ENCODE measurements at places on chromosomes 11 and 22.

DNA sequence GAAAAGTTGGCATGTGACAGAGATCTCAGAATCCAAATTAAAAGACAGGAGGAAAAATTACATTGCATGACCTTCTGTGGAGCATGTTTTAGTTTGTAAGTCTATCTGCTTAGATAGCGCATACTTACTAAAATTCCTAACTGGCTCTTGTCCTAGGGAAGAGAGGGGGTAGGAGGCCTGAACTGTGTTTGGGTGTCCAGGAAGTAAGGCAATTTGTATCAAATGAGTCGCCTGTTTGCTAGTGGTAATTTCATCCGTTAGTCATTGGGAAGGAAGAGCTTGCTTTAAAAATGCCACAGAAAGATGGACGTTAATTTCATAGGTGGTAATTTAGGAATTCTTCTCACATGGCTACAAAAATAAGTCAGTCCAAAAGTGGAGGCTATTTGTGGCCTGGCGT is 18.5 kb downstream of the GRK3 start:
- DNase-seq, result no peak

DNA sequence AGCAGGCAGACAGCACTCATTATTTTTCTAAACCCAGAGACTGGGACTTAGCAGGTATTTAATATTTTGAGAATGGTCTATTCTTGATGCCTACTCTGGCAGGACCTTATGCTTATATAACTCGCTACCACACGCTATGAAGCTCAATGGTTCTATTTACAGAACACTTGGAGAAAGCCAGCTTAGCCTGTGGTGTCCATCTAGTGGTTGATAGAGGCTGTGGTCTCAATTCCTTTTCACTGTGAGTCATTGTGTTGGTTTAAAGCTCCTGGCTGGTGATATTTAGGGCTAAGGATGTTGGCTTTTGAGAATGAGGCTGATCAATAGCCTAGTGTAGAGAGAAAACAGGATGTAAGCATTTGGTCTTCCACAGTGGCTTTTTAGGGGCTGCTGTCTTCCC is 206.4 kb downstream of the DBX1 start:
- DNase-seq, result no peak

GRCh38 chr11:44607987-44608386 is 42.5 kb downstream of the CD82 start:
- DNase-seq, result no peak

GRCh38 chr11:10506008-10506370 is 35.0 kb downstream of the RNF141 start:
- DNase-seq, result no peak

DNA sequence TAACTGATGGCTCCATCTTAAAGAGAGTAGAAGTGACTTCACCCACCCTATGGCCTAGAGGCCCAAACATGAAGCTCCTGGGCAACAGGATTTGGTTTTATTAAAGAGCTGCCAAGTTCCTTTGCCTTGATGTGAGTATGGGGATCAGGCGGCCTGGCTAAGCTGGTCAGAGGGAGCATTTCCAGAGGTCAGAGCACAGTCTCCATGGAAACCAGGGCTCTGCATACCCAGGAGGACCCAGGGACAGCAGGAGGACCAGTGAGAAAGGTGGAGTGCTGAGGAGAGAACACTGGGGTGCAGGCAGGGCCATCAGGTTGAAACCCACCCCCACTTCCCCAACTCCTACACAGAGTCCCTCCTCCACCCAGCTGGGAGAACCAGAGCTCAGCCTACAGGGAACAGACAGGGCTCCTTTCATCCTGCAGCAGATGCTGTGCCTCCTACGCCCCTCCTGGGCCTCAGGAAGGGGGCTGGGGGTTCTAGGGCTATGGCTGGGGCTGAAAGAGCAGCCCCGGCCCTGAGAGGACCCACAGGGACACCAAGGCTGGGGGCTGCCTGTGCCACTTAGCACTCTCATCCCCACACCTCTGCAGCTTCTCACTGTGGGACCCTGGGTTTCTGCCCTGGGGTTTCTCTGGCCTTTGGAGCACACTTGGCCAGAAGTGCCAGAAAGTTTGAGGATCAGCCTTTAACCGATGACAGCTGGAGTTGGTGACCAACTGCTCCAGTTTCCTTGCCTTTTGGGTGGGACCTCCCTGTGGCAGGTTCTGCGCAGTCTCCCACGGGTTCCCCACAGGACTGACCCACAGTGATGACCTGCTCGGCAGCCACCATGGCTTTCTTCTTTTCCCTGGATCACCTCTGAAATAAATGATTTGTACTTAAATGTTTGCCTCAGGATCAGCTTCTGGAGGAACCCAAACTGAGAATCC is 13.8 kb upstream of the P2RY6 start:
- DNase-seq, result no peak

GRCh38 chr11:27489092-27489491 is 16.5 kb upstream of the LGR4 start:
- no peak for DNase-seq

- no peak for DNase-seq
These were observed 7.8 kb downstream of the CD3E start for GRCh38 chr11:118312328-118312727.

DNA sequence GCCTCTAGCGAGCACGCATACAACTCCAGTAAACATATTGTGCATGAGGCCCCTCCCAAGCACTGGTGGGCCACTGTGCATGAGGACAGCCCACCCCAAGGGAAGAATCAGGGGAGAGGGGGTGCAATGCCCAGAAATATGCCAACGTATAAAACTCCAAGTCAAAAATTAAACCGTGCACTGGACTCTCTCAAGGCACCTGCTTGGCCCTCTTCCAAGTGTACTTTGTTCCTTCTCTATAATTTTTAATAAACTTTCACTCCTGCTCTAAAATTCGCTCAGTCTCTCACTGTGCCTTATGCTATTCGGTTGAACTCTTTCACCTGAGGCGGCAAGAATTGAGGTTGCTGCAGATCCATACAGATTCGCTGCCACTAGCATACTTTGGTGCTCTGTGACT is 465.3 kb upstream of the TENM4 start:
- DNase-seq, result no peak

DNA sequence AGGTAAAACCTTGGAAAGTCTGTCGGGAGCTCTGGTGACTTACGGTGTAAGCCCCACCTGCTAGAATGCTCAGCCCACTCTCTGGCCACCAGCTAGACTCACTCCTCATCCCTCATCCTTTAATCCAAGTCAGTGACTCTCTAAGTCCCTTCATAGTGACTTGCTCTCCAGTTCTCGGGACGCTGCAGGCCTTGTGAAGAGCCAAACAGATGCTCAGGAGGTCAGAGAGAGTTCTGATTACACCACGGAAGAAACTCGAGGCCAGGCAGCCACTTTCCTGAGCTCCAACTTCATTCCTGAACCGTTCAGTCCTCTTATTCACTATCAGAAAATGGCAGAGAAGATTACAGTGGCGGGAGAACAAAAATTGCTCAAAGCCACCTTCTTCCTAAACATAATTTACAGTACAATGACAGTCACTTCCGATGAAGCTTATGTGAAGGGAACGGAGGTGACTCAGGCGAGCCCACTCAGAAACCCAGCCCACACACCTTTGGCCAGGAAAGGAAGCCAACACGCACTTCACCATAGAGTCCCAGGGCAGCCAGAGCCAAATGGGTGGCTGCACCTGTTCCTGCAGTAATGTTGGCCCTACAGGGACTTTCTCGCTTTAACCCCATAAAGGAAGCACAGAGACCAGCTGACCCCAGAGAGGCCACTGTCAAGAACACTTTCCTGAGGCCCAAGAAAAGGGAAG is 100.4 kb downstream of the GALNT18 start:
- DNase-seq, result no peak

DNA sequence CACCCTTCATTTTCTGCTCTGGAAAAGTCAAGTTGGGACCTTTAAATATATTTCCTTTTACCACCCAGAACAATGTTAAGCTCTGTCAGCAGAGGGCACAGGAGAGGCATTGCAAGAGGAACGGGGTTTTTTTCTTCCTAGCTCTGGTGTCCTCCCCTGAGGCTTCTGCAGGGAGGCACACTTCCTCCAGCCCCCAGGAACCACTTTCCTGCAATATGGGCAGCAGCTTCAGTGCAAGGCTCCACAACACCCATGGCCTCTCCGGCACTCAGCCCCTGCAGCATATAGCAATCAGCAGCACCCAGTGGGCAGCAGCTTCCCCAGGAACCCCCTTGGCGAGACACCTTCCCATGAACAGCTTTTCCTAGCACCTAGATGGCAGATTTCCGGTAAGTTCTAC is 101.4 kb downstream of the SYT9 start:
- no peak for DNase-seq

GRCh38 chr11:92751594-92751993 is 217.9 kb upstream of the MTNR1B start:
- no peak for DNase-seq

DNA sequence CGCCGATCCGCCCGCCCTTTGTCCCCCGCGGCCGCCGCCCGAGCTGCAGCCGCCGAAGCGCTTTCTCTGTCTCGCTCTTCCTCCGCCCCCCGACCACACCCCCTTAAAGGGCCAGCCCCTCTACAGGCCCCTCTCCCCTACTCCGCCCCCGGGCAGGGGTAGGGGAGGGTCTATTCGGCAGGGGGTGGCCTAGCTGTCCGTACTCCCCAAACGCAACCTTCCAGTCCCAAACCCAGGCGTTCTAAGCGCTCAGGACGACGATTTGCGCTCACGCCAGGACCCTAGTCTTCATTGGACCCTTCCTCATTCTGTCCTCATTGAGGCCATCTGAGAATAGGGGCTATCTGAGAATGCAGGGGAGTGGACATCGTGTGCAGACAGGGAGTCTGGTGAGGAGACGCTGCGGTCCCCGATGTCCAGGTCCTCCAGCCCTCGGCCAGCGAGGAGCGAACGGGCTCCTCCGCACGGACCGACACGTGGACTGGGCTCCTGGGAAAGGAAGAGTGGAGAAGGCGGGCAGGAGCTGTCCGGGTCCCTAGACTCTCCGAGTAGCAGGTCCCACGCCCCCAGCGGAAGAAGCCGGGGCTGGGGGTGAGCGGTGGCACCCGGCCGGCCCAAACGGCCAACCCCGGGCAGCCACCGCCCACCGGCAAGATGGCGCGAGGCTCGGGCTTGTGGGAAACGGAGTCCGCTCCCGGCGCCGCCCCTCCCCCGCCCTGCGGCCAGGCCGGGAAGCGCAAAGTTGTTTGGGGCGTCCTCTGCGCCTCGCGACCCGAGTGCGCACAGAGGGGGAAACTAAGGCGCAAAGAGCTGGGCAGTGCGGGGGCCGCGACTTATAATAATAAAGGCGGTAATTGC is at the start of gene PPP1R14B:
Gene PPP1R14B (minus strand): TSS at position 73 of the 858 bp plus-strand sequence. CDS start 270 bp downstream, outside the sequence.
- DNase-seq, result peak; percentile 71

DNA sequence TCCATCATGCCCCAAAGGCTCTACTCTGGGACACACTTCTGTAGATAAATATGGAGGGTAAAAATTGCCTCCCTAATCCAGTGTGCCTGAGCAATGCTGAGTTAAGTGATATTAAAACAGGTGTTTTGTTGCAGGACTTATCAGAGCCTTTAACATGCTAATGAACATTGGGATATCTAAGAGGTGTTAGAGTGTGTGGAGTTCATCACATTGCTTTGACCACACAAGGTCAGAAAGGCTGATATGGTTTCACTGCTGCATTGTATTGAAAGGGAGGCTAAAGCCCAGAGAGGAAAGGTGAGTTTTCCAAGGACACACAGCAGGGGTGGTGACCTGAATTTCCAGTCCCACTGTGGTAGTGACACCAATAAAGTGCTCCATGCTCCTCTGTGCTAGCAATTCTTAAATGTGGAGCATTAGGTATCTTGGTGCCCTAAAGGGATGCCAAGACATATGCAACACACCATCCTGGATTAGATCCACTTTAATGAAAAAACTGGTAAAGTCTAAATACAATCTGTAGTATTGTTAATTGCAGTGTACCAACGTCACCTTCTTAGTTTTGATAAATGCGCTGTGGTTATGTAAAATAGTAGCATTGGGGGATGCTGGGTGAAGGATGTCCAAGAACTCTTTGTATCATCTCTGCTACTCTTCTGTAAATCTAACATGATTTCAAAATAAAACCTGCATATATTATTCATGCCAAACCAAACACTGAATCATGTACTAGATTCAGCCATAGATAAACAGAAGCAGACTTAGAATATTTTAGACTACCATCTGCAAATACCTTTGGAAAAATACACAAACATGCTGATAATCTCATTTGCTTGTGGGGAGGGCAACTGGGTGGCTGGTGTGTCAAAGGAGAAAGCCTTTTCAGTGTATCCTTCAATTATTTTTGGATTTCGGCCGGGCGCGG is 45.8 kb downstream of the MIAT start:
- no peak for DNase-seq

GRCh38 chr11:11588243-11588642 is 33.6 kb downstream of the GALNT18 start:
- no peak for DNase-seq

DNA sequence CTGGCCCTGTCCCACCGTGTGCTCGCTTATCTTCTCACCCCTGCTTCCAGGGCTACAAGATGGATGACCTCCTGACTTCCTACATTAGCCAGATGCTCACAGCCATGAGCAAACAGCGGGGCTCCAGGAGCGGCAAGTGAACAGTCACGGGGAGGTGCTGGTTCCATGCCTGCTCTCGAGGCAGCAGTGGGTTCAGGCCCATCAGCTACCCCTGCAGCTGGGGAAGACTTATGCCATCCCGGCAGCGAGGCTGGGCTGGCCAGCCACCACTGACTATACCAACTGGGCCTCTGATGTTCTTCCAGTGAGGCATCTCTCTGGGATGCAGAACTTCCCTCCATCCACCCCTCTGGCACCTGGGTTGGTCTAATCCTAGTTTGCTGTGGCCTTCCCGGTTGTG is 86.5 kb downstream of the MYO7A start:
- DNase-seq, result no peak

DNA sequence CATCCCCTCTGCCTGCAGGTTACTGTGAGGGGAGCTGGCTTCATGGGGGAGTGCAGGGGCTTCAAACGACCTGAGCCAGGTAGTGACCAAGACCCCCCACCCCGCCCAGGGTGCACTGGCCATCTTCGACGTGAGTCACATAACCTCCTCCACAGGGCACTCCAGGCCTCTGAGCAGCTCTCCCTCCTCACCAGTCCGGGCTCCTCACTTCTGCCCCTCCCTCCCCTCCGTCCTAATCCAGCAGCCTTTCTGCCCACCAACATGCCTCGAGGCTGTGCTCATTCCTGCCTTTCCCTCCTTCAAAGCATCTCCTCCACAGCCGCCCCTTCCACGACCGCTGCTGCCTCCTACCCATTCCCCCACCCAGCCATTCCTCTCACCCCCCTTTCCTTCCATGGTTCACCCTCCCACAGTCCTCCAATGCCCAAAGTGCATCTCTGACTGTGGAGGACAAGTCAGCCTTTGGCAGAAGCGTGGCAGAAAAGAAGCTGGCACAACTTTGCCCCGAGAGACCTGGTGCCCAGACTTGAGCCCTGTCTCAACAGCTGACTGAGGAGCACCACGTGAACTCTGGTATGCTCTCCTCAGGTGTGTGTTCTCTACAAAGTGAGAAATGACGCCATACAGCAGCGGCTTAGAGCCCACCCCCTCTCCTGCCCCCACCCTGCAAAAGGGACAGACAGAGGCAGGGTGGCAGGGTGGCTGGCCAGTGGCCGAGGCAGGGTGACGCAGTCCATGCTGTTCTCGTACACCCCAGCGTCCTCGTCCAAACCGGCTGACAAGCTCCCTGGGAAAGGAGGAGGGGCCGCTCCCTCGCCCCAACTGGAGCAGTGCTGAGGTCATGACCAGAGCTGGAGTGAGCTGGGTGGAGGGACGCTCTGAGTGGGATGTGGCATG is 30.4 kb downstream of the OPCML start:
- no peak for DNase-seq
